LHCN-M2 (cell line): ENCODE measurements at places on chromosomes 7 and 10. TPM values are rescaled to one million over a fixed set of nuclear protein-coding genes. Genes with fewer than 3 reads are reported as not detected.

- no peak for DNase-seq
Observed at GRCh38 chr10:65838811-65839210, 1087.0 kb upstream of the LRRTM3 start.

DNA sequence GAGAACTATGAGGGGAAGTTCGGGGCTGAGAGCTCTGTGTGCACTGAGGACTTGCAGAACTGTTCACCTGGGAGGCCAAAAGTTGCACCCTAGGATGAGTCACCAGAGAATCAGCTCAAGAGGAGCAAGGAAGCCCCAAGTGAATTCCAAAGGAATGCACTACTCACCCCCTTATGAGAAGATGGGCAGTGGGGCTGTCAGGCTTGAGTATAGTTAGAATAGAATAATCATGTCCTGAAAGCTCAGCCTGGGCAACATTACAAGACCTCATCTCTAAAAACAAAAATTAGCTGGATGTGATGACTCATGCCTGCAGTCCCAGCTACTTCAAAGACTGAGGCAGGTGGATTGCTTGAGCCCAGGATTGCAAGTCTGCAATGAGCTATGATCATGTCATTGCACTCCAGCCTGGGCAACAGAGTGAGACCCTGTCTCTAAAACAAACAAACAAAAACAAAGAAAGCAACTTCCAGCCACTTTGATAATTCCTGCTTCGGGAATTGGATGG, 30.0 kb downstream of the MAP3K8 start:
- peak; percentile 11 for DNase-seq

The FGF8 gene
- not detected in 2 replicates for total RNA-seq

DNA sequence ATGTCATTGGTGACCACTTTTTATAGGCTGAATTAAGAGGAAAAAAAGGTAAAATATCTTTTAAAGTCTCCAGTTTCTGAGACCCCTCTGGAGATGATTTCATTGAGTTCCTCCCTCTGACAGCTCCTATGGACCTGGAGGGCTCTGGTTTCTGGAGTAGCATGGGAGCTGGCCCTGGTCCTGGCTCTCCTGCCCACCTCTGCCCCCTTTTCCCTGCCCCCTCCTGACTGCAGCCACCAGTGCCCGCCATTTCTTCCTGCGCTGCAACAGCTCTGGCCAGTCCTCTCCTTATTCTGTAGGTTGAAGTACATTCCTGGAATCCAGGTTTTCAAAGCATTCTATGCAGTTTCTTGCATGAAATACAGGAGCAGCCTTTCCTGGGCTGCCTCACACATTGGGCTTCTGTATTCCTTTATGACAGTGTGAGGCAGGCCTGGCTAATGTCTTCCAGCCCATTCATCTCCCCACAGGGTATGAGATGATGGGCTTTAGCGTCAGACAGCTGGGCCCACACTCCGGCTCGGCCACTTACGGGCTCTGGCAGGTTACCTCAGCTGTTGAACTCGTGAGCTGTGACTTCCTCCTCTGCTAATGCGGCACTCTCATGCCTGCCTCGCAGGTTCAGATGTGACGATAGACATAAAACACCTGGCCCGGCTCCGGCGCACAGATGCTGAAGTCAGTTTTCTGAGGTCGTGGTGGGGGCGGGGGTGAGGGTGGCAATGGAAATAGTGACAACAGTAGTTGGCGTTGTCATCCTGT, 101.7 kb downstream of the MGMT start:
- no peak for DNase-seq

The SLC26A5 gene
- total RNA-seq: not detected in 2 replicates

- DNase-seq: no peak
Observed at GRCh38 chr10:71276873-71277272, 42.2 kb upstream of the SLC29A3 start.

The MEOX2 gene
- 0.06 TPM in 1 of 2 replicates, not detected in the other for total RNA-seq

- no peak for DNase-seq
Observed at GRCh38 chr7:30306976-30307375, 22.6 kb downstream of the ZNRF2 start.

The ADRA2A gene
- total RNA-seq: 0.13 and 0.34 TPM in 2 replicates

GRCh38 chr10:102326031-102326430, 69.5 kb upstream of the NFKB2 start:
- no peak for DNase-seq

The CTAGE4 gene
- total RNA-seq: 0.06 TPM in 1 of 2 replicates, not detected in the other

GRCh38 chr10:103439776-103440175, 12.4 kb downstream of the CALHM2 start:
- DNase-seq: no peak

The ICA1 gene
- 0.13 TPM in 1 of 2 replicates, not detected in the other for total RNA-seq

- DNase-seq: no peak
Observed at GRCh38 chr7:116810267-116811116, 51.9 kb upstream of the CAPZA2 start.

DNA sequence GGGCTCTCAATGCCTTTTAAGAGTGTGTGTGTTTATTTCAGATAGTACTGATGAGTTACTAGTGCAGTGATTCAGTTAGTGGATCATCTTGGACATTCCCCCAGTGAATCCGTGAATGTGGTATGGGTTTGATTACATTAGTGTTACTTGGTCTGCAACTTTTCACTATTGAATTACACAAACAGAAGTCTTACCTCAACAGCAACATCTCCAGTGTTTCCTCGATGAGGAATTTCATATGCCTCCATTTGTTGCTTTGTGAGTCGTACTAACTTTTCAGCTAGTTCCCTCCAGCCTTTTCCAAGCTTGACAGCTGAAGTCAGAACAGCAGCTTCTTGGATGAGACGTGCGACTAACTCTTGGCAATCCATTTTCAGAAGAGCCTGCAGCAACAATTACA, 63.2 kb downstream of the MACC1 start:
- DNase-seq: peak; percentile 50

DNA sequence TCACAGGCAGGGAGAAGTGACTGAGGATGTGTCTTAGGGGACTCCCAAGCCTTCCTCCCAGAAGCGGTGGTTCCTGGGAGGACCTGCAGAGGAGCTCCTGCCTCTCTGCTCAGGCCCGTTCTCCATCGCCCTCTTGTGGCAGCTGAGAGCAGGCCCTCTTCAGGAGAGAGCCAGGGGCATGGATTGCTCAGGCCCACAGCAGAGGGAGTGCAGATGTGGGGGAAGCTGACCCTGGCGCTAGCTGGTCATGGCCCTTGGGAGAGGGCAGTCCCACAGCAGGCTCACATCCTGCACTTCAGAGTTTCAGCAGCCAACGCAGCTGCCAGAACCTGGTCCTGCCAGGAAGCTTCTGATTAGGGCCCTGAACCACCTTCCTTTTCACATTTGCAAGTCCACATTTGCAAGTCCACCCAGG, 94.8 kb upstream of the TARP start:
- DNase-seq: peak; percentile 81

GRCh38 chr7:5597772-5598171, 174.1 kb upstream of the TNRC18 start:
- peak; percentile 79 for DNase-seq

The NPM3 gene
- 117 and 123 TPM in 2 replicates for total RNA-seq

GRCh38 chr10:35942057-35942456, 300.0 kb upstream of the FZD8 start:
- DNase-seq: no peak

GRCh38 chr7:93914581-93915066, 6.9 kb upstream of the GNG11 start:
- DNase-seq: peak; percentile 58

- peak; percentile 42 for DNase-seq
Observed at GRCh38 chr7:26993816-26994810, 101.7 kb downstream of the HOXA1 start.

DNA sequence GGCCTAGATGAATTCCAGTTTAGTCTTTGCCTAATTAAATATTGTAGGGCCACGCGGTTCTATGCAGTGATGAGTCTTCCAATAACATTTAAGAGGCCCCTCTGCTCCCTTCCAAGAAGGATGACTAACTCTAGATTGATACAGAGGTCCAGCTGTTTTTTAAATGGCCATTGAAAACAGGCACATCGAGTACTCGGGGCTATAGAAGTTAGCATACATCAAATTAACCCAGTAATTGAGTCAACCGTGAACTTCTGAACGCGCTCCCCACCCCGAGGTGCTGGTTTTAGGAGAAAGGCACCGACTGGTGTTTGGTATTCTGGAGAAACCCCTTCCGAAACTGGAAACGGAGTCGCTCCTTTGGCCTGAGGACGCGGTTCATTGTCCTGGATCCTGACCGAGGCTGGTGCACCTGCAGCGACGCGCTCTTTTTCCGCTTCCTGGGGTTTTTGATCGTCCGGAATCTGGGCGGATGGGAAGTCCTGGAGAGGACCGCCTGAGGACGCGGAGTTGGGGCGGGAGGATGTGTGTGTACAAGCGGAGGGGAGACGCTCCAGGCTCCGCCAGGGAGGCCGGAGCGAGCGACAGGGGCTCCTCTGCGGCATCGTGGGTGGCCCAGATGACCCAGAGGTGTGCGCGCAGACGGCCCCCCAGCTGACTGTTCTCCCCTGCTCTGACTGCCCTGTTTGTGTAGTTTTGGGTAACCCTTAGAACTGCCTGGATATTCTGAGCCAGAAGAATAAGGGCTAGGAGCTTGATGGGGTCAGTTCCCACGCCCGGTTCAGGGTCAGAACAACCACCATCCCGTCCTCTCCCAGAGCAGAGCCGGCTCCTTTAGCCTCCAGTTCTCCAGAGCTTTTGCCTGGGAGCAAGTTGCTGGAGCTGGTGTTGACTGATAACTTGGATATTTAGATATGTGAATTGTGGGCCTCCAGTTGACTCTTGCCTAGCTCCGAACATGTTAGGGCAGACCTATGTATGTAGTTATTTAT, 711 bp downstream of the FAM221A start:
- peak; percentile 62 for DNase-seq

The FOXK1 gene
- total RNA-seq: 19.2 and 20.5 TPM in 2 replicates

The NKX2-3 gene
- total RNA-seq: 0.19 TPM in 1 of 2 replicates, not detected in the other

DNA sequence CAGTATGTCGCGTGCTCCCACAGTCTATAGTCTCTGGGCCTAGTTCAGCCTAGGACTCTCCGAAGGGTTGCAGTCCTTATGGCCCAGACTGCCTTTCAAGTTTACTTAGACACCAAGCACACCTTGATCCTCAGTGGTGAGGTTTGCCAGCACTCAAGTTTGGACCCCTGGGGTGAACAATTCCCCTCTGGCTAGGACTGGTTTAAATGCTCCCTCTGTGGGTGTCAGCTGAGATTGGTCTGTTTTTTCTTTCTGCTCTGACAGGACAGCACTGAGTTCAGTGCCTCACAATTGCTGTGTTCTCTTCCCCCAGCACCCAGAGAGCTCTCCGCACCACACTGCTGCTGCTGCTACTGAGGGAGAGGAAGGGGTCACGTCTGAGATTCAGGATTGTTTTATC, 31.9 kb upstream of the AGR3 start:
- no peak for DNase-seq

GRCh38 chr10:31657434-31657872, 271.2 kb downstream of the ARHGAP12 start:
- no peak for DNase-seq

GRCh38 chr7:85079434-85079833, 107.4 kb downstream of the SEMA3D start:
- no peak for DNase-seq

DNA sequence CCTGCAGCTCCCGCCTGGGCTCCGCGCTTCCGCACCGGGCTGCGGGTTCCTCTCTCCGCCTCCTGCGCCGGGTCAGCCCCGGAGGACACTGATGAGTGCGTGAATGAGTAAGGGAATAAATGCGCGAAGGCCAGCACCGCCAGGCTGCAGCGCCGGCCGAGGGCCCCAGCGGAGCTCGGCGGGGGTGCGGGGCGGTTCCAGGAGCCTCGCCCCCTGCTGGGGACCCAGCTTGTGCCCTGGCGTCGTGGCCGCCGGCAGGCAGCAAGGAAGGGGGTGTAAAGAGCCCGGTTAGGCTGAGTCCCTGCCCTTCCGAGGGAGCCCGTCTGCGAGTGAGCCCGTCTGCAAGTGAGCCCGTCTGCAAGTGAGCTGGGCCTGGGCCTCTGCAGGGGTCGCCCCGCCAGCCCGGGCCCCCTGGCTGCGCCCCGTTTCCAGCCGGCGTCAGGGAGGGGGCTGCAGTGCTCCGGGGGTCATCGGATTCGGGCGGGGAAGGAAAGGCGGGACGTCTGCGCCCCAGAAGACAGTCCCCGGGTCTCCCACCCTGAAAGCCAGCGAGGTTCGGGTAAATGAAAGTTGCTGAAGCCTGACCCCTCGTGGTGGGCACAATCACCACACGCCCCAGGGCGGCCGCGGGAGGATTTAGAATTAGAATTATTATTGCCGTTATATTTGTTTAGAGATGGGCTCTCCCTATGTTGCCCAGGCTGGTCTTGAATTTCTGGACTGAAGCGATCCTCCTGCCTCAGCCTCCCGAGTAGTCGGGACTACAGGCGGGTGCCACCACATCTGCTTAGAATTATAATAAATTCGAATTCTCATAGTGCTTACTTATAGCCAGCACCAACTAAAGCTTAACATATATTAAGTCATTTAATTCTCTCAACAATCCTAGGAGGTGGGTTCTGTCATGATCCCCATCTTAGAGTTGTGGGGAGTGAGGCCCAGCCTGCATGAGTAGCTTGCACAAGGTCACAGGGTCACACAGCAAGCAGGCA, 8.6 kb upstream of the CRYGN start:
- peak; percentile 47 for DNase-seq

GRCh38 chr7:116367171-116367813, 132.2 kb upstream of the CAV2 start:
- no peak for DNase-seq

The DGKI gene
- total RNA-seq: 4.2 and 5.3 TPM in 2 replicates

The LRMDA gene
- not detected in 2 replicates for total RNA-seq

GRCh38 chr7:149171892-149172533, 23.3 kb upstream of the ZNF282 start:
- DNase-seq: no peak

DNA sequence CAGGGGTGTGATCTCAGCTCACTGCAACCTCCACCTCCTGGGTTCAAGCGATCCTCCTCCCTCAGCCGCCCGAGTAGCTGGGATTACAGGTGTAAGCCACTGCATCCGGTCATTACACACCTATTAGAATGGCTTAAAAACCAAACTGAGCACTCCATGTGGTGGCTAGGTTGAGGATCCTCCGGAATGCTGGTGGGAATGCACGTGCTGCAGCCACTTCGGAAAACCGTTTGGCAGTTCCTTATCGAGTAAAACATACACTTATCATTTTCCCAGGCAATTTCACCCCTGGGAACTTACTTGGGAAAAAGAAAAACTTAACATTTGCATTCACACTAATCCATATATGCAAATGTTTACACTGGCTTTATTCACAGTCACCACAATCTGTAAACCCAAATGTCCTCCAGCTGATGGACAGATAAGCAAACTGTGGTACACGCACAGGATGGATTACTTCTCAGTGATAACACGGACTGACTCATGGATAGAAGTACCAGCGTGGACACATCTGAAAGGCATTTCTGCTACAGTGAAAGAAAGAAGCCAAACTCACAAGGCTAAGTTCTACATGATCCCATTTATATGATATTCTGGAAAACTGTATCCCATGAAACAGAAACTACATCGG, 20.4 kb downstream of the RFC2 start:
- DNase-seq: no peak
